ENCODE measurements at places on chromosomes 5 and 9. TPM values are rescaled to one million over a fixed set of nuclear protein-coding genes. Genes with fewer than 3 reads are reported as not detected.

DNA sequence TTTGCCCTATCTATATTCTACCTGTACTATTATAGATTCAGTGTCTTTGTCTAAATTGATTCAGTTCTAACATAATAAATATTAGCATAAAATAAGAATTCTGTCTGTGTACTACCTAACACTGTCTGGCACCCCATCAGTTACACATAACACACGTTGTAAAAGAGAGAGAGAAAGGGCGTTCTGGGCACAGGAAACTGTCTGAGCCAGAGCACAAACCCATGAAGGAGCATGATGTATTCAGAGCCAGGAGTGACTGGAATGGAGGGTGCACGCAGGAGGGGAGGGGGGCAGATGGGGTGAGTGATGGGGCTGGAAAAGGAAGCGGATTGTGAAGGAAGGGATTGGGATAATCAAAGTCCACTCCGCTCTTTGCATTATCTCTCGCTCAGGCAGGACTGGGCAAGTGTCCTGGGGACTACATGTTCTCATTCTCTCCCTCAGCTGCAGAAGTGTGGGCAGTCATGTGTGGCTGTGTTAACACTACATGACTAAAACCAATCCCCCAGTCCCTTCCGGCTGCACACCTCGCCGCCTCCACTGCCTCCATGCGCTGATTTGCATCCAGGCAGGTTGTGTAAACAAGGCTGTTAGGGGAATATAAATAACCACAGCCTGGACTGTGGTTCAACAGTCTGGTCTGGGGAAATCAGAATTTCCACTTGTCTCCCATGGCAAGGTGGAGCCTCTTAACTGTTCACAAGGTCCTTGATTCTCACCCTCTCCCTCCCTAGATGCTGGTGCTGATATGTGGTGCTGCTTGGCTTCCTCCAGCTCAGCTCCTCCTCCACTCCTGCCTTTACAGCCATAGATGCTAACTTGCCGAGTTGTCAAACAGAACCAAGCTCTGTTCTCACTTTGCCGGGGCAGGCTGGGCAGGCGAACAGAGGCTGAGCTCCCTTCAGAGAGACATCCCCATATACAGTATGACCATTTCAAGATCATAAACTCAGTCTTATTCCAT lies 367.5 kb upstream of the BRINP1 start:
- no peak for DNase-seq

SCAMP1 gene
- 8.7 TPM for polyA plus RNA-seq

DNA sequence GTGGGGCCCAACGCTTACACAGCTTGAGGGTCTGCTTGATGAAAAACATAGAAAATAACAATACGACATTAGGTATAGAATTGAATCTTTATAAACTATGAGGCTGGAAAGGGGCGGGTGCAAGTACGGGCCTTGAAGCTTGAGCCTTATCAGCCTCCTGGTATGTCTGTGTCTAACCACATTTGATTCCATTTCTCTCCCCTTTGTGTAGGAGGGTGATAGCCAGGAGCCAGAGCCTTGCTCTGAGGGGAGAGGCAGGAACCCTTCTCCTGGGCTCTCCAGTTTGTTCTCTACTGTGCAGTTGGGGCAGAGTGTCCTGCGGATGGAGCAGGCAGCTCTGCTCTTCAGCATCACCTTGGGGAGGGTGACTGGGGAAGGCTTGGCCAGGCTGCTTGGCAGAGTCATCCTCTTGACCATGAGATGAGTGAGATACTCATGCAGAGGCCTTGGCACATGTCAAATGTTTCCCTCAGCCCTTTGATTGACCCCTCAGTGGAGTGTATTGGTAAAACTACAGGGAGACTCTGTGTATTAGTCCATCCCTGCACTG lies 153.5 kb downstream of the SEMA6A start:
- DNase-seq = no peak

PALM2AKAP2 gene
- 1.6 TPM for polyA plus RNA-seq

SLC34A3 gene
- polyA plus RNA-seq = not detected

- DNase-seq = peak; percentile 64
Measured at GRCh38 chr9:89884356-89885083, 279.7 kb downstream of the GADD45G start.
